ENCODE measurements at places on chromosomes 7 and 10. TPM values are rescaled to one million over a fixed set of nuclear protein-coding genes. Genes with fewer than 3 reads are reported as not detected.

DNA sequence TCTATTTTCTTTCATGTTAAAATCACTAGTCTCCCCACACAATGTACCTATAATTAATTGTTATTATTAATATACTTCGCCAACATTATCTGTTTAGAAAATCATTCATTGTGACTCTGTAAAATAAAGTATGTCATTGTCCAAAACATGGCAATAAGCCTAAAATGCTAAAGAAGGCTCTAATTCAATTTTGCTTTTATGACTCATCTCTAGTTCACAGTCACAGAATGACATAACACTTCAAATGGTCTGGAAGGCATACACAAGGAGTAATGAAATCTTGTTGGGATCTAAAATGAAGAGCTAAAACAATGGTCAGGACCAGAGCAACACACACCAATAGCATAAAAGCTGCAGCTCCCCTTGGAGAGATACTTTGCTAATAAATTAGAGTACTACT, 505.8 kb downstream of the GPAM start:
- H3K4me1 ChIP-seq, result no peaks in the 10 kb centered on the region
- DNase-seq, result no peak
- H3K36me3 ChIP-seq, result no peaks in the 10 kb centered on the region
- no peak overlapping the region for H3K4me3 ChIP-seq
- H3K27me3 ChIP-seq, result no peaks in the 10 kb centered on the region

GRCh38 chr7:100602889-100603725, 944 bp downstream of the PCOLCE start:
- peak; percentile 69 for DNase-seq
- peak overlapping the region; percentile 63 for H3K4me3 ChIP-seq
- H3K4me1 ChIP-seq, result no peaks in the 10 kb centered on the region
- no peaks in the 10 kb centered on the region for H3K36me3 ChIP-seq
- H3K27ac ChIP-seq, result peak overlapping the region; percentile 82

DNA sequence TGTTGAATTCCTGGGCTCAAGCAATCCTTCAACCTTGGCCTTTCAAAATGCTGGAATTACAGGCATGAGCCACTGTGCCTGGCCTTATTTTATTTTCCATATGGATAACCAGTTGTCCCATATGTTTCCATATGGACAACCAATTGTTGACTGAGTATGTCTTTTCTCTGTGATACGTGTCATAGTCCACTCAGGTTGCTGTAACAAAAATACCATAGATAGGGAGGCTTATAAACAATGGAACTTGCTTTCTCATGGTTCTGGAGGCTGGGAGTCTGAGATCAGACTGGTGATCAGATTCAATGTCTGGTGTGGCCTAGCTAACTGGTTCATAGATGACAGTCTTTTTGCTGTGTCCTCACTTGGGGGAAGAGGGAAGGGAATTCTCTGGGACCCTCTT, 19.4 kb downstream of the AHCYL2 start:
- no peak overlapping the region for H3K27ac ChIP-seq
- H3K36me3 ChIP-seq, result no peaks in the 10 kb centered on the region
- DNase-seq, result no peak
- no peak overlapping the region for H3K4me3 ChIP-seq
- H3K4me1 ChIP-seq, result no peaks in the 10 kb centered on the region

- no peak overlapping the region for H3K4me3 ChIP-seq
- H3K36me3 ChIP-seq, result no peaks in the 10 kb centered on the region
- no peaks in the 10 kb centered on the region for H3K27me3 ChIP-seq
These were observed 45.5 kb upstream of the TARP start for GRCh38 chr7:38318803-38319416.

DNA sequence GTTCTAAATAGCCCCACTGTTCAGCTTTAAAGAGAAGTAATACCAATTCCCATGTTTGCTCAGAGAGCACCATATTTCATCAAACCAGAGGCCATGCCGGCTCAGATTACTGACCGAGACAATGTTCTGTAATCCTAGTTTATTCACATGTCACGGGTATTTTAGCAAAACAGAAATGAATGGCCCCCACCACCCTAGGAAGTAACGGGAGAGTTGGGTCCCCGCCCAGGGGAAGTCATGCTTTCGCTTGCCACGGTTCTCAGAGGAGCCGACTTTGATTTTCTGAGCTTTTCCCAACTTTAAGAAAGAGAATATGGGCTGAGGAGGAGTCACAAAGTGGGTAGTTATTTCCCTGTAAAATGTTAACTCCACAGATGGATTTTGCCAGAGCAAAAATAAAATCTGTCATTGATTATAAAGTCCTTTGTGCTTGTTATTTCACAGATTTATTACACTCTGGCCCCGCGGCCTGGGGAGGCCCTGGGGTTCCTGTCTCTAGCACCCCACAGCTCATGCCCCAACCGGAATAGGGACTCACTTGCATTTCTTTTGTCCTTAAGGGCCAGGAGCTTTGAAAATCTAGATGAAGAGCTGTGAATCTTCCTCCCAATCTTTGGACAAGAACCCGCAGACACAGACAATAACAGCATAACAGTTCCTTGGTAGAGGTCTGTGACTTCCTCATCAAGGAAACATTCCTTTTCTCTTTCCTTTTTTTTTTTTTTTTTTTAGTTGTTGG, 3.7 kb upstream of the GDF10 start:
- H3K4me3 ChIP-seq, result peak overlapping the region; percentile 15
- H3K27ac ChIP-seq, result no peak overlapping the region
- H3K36me3 ChIP-seq, result no peaks in the 10 kb centered on the region

The TWIST1 gene
- total RNA-seq, result 60.0 TPM
